ENCODE measurements at places on chromosomes 16 and 17.

DNA sequence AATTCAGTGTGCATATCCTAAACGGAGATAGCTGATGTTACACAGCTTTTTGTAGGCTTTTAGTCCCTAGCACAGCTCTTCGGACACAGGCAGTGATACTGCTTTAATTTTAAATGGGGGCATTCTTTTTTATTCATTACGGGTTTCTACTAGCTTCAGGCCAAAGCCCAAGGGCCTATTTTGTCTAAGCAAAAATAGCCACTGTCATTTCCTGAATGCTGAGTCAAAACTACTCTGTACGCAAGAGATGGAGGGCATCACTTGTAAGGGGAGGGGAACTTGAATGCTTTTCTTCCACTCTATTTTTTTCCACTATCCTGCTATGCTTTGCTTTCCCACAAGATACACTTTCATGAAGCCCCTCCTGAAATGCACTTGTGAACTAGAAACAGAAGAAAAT, 360.7 kb downstream of the PMP22 start:
- no peak for DNase-seq

DNA sequence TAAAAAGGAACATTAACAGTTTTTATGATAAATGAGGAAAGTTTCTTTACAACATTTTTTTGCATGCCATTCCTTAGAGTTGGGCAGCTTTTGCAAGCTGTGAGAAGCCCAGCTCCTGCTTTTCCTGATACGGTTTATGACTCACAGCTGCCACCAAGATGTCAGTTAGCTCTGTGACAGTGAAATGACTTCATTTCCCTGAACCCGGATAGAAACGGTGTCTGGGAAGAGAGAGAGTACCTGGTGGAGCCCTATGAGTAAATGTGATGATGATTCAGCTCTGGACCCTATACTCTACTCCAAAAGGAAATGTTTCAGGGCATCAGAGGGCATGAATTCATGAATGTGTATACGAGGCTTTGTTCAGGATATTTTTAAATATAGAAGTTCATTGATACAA, 366.3 kb upstream of the HSBP1 start:
- DNase-seq: no peak

- DNase-seq: no peak
Observed at GRCh38 chr17:78924481-78925151, 571 bp downstream of the TIMP2 start.

DNA sequence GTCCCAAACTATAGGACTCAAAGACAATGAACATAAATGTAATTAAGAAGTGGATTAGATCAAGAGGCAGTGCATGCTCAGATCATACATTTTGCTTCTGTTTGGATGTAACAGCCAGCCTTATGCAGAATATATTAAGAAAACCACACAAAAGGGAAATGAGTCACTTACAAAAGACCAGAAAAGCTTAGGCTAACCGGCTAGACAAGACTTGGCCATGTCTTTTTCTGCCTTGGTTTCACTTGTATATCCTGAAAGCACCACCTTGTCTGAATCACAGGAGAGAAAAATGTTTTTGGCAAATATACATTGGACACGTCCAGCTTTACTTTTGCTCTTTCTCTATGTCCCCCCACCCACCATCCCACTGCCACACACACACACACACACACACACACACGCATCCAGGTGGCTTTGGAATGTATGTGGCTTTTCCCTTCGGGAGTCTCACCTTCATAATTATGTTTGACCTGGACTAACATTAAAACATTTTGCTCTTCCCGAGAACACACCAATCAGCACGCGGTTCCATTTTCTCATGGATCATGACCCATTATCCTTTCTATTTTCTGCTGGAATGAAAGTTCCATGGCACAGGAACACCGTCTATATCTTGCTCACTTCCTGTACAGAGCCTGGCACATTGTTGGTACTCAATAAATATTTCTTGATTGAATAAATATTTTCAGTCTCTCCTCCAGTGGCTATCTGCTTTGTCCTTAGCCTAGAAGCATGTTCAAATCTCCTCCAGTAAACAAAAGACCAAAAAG, 64.6 kb downstream of the CDK5R1 start:
- no peak for DNase-seq

GRCh38 chr17:20187049-20187448, 177.9 kb downstream of the SPECC1 start:
- DNase-seq: no peak

GRCh38 chr16:13150181-13150885, 248.9 kb downstream of the SHISA9 start:
- no peak for DNase-seq

- no peak for DNase-seq
Observed at GRCh38 chr17:2181897-2182448, 121.6 kb downstream of the SMG6 start.

DNA sequence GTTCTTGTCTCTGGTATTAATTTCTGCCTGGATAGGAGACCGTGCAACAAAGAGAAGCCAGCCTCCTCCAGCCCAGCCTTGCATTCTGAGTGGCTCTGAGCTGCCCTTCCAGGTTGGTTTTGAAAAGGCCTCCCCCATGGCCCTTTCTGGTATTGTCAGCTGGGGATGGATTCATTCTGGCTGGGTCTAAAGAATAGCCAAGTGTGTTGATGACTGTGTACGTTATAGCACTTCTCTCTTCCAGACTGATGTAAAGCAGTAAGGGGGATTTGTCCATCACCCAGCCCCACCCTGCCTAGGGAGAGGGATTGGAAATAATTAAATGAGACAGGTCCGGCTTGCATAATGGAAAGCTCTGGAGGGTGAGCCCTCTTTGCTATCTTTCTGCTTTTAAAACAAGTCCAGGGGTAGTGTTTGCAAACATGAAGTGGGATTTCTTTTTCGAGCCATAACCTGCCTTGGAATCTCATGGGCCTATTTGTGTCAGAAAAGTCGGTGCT, 146.4 kb downstream of the MSI2 start:
- no peak for DNase-seq

GRCh38 chr17:73072219-73072962, 20.1 kb downstream of the SLC39A11 start:
- no peak for DNase-seq

GRCh38 chr16:81427219-81427618, 17.4 kb upstream of the CMIP start:
- DNase-seq: no peak
